ENCODE measurements at places on chromosomes 16 and 17.
A peak's percentile ranks its signal among the peaks of the same experiment; 100 is the strongest.

DNA sequence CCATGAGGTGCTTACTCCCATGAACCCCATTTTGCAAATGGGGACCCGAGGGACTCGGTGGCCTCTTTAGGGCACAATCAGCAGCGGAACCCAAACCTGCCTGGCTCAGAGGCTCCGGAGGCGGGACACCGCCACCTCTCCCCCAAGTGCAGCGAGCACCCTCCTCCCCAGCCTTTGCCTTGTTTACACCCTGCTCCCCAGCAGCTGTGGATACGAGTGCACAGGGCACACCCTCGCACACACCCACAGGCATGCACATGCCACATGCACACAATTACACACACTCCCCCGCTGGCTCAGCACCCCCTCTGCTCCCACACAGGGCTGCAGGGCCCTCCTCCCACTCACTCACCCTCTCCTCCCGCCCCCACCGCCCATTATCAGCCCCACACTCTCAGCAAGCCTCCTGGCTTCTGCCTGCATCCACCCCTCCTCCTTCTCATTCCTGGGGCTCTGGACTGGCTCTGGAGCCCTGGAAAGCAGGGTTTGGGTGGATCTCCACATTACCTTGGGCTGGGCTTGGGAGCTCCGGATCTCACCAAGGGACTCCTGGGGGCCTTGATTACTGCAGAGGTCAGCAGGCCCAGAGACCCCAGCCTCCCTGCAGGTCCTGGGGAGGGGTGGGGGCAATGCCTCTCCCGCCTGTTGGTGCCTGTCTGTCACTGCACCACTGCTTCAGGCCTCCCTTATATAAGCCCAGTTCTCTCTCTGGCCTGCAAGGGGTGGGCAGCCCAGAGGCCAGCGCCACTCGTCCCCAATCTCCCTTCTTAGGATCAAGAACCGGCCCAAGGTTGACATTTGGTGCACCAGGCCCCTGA lies 6.4 kb downstream of the PDK2 start:
- peak; percentile 26 for DNase-seq

DNA sequence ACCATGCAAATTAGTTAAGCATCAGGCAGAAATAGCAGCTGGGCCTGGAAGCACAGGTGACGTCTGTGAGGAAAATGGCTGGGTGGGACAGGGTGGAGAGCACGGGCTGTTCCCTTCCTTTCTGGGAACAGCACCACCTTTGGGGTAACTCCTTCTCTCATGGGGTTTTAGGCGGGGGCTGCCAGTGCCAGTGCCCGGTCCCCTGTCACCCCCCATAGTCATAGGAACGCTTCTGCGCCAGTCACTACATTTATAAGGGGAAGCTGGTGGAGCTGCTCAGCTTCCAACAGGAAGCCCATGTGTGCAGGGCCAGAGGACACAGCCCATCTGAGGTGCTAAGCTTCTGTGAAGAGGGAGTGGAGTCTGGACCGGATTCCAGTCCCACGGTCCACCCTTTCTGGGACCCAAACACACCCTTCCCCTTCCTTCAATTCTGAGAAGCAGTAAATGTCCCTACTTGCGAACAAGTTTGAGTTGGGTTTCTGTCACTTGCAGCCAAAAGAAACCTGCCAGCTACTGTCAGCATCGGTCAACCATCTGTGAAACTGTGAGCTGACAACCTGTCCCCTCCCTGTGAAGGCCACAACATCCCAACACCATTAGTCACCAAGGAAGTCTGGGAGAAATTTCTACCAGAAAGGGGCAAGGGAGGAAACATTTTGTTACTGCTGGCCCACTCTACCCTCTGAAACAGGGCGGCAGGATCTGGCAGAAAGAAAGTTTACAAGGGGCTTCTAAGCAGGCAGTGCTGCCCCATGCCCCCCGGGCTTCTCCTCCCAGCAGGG lies 86.0 kb upstream of the AMZ2 start:
- DNase-seq: no peak

DNA sequence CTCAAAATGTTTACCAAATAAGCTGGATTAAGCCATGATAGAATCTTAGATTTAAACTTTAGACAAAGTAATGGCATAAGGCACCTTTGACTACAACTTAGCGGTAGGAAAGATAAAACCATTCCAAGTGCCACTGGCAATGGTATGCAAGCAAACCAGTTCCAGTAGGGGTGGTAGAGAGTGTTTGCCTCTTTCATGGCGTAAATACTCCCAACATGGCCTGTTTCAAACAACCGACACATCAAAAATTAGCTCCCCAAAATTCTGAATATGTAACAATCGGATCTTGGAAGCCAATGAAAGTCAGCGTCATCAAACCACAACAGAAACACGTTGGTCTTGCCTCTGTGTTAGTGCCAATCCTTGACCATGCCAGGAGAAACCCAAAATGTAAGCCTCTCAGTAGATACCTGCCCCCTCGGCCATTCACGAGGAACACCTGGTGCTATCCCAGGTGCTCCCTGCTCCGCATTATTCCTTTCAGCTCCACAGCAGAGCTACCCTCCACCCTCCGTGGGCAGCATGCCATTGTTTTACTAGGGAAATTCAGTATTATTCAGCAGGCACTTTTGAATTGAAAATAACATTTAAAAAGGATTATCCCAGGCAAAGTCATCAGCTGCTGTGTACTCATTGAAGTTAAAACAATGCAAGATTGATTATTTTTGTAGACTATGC lies 307.8 kb upstream of the CDH11 start:
- no peak for DNase-seq

DNA sequence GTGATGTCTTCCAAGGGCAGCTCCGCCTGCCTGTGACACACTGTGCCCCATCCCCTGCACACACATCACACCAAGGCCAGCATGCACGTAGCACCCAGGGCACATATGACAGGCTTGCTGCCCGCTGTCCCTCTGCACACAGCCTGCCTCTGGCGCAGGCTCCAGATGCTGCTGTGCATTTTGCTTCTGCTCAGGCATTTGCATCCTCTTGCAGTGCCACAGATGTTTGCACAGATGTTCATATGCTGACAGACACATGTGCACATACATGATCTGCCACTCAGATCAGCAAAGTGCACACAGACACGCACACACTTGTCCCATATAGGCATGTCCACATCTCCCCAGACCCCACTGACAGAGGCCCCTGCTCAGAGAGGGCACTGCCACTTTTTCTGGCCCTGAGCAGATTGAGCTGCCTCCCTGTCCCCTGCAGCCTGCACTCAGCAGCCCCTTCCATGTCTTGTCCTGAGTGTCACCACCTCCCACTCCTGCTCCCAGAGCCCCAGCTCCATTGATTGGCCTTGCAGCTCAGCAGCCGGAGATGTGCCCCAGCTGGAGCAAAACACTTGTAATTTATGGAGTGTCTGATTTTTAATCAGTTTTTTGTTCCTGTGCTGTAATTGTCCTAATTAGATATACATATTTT lies 115.1 kb upstream of the RPL38 start:
- DNase-seq: no peak

DNA sequence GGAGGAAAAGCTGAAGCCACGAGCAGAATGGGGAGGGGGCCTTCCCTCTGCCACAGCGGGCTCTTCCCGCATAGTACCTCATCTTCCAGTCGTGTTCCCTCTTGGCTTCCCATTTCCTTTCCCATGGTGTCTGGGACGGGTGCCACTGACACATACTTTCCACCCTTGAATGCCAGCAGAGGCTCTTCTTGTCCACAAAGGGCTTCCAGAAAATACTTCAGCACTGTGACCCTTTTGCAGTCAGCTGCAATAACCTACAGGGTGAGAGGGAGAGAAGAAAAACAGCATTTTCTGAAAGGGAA lies 30.7 kb downstream of the HIC1 start:
- DNase-seq: no peak

DNA sequence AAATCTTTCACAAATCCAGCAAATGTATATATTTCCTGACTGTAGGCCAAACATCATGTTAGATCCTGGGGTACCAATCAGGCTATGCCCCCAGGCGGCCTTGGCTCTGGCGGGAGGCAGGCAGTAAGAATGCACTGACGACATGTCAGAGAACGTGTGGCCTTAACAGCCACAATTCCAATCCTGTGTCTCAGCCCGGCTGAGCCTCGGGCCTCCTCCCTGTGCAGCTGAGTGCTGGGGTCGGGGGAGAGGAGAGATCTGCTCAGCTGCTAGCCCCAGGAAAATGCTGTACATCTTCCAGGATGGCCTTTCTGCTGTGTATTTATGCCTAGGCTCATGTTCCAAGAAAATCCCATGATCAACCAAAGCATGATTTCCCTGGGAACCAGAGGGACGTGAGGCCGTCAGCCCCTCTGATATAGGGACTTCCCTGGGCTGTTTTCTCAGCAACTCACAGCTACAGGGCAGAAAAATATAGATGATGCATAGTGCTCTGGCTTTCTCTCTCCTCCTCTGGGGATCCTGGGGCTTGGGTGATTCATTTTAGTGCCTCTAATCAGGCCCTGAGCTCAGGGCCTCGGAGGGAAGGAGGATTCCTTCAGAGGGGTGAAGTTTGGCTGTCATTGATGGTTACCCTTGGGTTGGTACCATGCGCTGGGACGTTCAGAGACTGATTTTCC lies 604.0 kb downstream of the HS3ST4 start:
- no peak for DNase-seq

- DNase-seq: peak; percentile 61
These were observed 10.2 kb downstream of the LASP1 start for GRCh38 chr17:38879878-38880665.

GRCh38 chr16:22232277-22233036 lies 26.4 kb downstream of the EEF2K start:
- DNase-seq: no peak

- DNase-seq: no peak
These were observed 32.5 kb downstream of the WIPF2 start for GRCh38 chr17:40251576-40251975.

DNA sequence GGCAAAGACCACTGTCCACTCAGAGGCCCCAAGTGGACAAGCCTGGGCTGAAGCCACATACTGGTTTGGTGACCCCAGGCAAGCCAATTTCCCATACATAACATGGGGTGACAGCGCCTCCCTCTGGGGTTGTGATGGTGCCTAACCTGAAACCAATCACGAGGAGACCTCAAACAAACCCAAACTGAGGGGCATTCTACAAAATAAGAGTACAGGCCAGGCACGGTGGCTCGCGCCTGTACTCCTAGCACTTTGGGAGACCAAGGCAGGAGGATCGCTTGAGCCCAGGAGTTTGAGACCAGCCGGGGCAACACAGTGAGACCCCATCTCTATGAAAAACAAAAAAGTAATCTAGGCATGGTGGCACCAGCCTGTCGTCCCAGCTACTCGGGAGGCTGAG lies 3.6 kb downstream of the P2RX5 start:
- DNase-seq: no peak

GRCh38 chr16:72590151-72590937 lies 418.4 kb upstream of the PMFBP1 start:
- DNase-seq: no peak

GRCh38 chr16:62256406-62256805 lies 220.2 kb upstream of the CDH8 start:
- peak; percentile 41 for DNase-seq

GRCh38 chr16:88141580-88141979 lies 190.3 kb downstream of the BANP start:
- DNase-seq: no peak

DNA sequence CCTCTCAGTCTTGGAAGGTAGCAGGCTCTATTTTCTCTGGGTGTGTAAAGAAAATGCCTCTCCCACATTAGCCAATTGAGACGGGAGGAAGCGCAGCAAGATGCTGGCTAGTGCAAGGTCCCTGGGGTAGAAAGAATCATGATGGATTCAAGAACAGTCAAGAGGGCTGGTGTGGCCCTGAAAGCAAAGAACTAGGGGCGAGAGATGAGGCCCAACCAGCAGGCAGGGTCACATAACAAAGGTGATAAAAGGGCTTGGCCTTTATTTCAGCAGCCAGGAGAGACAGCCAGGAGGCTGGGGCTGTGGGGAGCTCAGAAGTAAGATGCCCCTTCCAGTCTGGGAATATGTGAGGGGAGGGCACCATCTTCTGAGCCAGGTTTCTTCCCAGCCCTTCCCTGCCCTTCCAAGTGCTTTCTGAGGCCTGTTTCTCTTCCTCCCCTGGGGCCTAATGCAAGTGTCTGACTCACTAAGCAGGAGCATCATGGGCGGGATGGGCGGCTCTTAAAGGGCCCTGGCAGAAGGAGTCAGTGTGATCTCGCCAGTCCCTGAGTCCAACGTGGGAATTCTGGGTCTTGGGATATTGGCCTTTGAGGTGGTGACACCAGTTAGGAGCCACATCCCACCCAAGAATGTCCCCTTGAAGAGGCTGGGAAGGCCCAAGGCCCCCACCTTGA lies 3.9 kb upstream of the NLRC5 start:
- DNase-seq: no peak

- no peak for DNase-seq
These were observed 16.4 kb downstream of the CLEC10A start for GRCh38 chr17:7063518-7064094.

- peak; percentile 27 for DNase-seq
These were observed 128.2 kb upstream of the COX10 start for GRCh38 chr17:13940858-13941665.

- DNase-seq: peak; percentile 55
These were observed 16.4 kb upstream of the SEC14L1 start for GRCh38 chr17:77124192-77124889.

GRCh38 chr16:49727611-49728010 lies 128.3 kb downstream of the ZNF423 start:
- DNase-seq: no peak

DNA sequence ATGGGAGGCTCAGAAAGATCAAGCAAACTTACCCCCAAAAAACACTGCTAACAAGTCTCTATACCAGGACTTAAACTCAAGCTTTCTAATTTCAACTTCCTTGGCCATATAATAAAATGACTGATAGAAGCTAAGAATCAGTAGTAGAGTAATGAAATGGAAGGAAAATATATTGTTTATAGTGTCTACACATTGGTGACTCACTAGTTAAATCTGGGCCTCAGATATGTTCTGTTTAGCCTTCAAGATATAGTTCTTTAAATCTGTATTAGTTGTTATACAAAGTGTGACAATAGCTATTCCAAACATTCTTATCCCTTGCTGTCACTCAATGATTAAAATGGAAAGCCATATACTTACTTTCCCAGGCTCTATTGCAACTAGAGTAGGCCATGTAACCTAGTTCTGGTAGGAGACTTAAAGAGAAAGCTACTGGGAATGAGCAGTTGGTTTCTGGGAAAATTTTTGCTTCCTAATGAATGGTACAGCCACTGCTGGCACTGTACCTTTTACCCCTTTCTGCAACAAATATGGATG lies 18.3 kb downstream of the SSH2 start:
- no peak for DNase-seq

All from hematopoietic multipotent progenitor cell treated with erythropoietin and hydrocortisone succinate and interleukin-3 and kit ligand, for 4 days (in vitro differentiated cells).